Activated effector memory CD4-positive, alpha-beta T cell treated with anti-CD3 and anti-CD28 coated beads, Interleukin-2, amount 50 U/mL, for 16 hours (primary cell): ENCODE measurements at places on chromosomes 16 and 17.

DNA sequence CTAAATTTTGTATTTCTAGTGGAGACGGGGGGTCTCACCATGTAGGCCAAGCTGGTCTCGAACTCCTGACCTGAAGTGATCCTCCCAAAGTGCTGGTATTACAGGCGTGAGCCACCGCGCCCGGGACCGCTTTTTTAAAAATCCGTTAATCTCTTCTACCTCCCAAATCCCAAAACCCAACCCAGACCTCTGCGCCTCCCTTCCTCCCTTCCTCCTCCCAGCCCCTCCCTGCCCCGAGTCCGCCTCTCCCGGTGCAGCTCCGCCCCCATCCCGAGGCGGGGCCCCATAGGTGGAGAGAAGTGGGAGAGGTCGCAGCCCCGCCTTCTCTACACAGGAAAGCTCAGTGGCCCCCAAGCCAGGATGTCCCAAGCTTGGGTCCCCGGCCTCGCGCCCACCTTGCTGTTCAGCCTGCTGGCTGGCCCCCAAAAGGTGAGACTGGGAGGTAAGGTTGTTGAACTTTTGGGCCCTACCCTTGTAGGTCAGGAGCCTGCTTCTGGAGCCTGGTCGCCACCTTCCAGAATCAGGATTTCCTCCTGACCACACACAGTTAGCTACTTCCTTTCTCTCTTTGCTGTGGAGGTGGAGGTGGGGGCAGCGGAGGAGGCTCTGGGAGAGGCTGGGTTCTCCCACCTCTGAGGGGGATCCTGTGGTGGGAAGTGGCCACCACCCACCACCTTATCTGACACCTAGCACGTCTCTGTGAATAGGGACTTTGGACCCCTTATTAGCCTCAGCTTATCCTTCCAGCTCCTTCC lies at the start of gene TMEM92:
TSS of gene TMEM92 (plus strand) at position 325 of the 755 bp plus-strand sequence. CDS start at position 361, 36 bp downstream.
- peak; percentile 51 for DNase-seq

DNA sequence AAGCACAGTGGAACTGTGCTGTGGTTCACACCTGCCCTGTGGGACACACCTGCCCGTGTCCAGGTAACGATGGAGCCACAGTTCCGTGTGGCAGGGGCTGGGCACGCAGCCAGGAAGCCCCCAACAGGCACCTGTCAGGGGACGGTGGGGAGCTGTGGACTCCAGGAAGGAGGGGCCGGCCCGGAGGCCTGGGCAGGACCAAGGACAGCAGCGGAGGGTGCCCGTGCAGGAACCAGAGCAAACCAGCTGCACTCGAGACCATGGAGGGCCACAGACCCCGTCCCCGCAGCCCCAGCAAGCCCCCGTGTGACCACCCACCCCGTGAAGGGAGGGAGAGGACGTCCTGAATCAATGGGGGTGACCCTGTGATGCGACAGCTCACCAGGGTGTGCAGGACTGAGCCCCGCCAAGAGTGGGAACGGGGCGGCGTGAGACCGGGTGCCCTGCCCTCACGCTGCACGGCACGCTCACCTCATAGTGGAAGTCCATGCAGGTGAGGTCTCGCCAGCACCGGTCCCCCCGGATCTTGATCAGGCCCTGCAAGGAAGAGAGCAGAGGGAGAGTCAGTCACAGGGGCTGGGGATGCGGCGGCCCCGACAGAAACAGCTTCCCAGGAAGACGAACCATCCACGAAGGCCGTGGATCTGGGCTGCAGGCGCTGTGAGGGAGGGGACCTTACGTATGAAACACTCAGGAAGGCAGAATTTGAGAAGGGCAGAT lies 78.1 kb downstream of the LMF1 start:
- DNase-seq, result no peak

- no peak for DNase-seq
Observed at GRCh38 chr16:89522287-89522686, 14.1 kb downstream of the SPG7 start.

DNA sequence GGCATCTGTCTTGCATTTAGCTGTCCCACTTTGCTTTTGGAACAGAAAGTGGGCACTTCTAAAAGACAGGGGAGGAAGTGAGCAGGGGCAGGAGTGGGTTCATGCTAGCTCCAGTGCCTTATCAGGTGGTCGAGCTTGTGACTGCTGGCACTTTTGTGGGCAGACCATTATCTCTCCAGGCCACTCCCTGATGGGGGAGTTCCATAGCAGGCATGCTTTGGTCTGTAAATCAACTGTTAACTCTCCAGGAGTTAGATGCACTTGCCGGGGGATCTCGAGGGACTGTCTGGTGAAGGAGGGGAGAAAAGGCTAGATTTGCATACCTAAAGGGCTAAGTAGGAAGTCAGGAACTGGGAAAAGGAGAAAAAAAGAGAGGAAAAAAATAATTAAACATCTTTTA lies 9.3 kb upstream of the CARD14 start:
- DNase-seq, result no peak

DNA sequence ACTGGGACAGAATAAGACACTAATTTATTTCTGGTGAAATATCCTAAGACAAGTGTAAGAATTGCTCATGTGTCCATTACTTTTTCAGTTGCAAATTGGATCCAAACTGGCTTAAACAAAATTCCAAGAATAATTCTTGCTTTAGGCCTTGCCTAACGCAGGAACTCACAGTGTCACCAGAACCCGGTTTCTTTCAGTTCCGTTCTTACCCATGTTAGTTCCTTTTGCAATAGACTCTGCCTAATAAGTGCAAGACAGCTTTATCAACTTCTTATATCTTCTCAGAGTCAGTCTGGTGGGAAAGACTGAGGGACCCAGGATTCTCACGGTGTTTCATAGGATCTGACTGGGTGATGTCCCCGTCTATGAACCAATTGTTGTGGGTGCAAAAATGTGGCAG lies 24.7 kb downstream of the GDE1 start:
- DNase-seq, result no peak

DNA sequence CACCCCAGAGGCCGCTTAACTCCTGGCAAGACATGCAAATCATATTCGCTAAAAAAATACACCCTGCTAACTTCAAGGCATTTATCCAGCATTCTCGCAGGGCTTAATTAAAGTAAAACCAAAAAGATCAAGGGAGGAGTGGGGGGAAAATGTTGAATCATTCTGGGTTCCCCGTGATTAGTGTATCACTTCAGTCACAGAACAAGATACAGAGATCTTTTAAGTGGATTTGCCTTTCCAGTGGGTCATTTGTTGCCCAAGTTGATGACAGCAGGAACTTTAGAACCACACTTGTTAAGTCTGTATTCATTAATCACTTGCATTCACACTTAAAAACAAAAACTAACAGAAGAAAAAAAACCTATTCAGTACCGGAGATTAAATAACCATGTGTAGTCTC lies 17.3 kb downstream of the CRYBA1 start:
- DNase-seq, result no peak

DNA sequence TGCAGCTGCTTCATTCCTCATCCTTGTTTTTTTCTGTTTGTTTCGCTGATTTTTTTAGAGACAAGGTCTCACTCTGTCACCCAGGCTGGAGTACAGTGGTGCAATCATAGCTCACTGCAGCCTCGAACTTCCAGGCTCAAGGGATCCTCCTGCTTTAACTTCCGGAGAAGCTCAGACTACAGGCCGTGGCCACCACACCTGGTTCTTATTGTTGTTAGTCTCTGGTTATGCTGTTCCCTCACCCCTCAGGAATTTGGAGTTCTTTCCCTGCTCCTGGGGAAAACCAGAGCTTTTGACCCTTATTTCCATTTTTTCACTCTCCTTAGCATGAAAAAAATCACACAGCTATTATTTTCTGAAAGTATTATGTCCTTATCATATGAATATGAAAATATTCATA lies 1.8 kb downstream of the ODF4 start:
- DNase-seq, result no peak

- no peak for DNase-seq
Observed at GRCh38 chr17:81676906-81677305, 6.7 kb downstream of the ARL16 start.

DNA sequence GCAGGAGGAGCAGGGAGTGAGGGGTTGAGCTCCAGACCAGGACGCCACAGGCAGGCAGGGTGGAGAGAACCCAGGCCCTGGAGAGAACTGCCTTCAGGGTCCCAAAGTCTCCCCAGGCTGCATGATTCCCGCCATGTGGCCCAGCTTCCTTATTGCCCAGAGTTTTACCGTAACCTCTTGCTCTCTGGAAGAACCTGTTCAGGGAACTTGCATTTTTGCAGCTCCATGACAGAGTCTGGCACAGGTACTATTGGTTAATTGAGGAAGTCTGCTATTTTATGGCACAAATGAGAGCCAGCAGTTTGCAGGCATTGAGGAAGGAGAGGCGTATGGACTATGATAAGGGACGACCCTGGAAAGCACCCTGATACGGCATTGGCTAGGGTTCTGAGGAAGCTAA lies 11.6 kb upstream of the NOS2 start:
- no peak for DNase-seq

DNA sequence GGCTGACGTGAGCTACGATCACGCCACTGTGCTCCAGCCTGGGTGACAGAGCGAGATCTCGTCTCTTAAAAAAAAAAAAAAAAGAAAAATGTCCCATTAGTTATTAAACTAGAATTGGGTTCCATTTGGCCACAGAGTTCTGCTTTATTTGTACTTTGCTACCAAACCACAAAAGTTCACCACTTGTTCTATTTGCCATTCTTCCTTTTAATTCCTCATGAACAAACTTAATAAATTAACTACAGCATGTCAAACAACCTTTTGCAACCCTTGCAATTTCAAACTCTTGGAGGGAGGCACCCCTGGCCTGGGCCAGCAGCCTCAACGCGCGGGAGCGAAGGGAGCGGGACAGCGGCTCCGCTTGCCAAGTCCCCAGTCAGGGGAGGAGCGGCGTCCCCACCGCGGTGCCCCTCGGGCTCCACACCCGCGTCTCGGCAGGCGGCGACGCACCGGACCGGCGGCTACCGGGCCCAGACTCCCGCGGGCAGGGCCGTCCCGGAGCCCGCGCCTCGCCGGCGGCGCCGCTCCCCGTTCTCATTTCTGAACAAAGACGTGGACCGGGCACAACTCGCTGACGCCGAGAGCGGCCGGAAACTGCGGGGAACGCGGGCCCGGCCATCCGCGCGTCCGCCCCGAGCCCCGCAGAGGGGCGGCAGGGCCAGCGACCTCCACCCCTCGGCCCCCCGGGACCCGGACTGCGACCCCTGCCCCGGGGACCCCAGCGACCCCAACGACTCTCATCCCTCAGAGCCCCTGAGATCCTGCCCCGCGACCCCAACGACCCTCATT lies 775 bp downstream of the CYTH1 start:
- DNase-seq, result peak; percentile 82

- no peak for DNase-seq
Observed at GRCh38 chr16:86725401-86725800, 147.1 kb downstream of the FOXL1 start.

GRCh38 chr16:48820379-48820778 lies 210.4 kb upstream of the N4BP1 start:
- no peak for DNase-seq

- DNase-seq, result no peak
Observed at GRCh38 chr17:66337866-66338485, 35.6 kb downstream of the PRKCA start.

DNA sequence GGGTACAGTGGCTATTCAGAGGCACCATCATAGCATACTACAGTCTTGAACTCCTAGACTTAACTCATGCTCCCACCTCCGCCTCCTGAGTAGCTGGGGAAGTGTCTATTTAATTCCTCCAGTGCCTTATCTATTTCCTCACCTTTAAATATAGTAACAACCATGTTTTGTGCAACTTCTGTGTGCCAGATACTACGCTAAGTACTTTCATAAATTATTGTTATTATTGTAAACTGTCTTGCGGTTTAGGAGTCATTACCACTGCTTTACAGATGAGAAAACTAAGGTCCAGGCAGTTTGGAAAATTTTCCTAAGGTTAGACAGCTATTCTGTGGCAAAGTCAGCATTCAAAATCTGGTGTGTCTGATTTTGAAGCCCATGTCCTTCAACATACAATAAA lies 359.1 kb upstream of the XYLT1 start:
- DNase-seq, result no peak

- DNase-seq, result peak; percentile 48
Observed at GRCh38 chr17:77838748-77839697, 119.5 kb upstream of the TNRC6C start.

GRCh38 chr17:76262732-76263344 lies 2.3 kb upstream of the UBALD2 start:
- DNase-seq, result no peak

GRCh38 chr16:50960517-50961202 lies 190.4 kb downstream of the SALL1 start:
- no peak for DNase-seq

- DNase-seq, result no peak
Observed at GRCh38 chr17:76276069-76276431, 10.9 kb downstream of the UBALD2 start.

DNA sequence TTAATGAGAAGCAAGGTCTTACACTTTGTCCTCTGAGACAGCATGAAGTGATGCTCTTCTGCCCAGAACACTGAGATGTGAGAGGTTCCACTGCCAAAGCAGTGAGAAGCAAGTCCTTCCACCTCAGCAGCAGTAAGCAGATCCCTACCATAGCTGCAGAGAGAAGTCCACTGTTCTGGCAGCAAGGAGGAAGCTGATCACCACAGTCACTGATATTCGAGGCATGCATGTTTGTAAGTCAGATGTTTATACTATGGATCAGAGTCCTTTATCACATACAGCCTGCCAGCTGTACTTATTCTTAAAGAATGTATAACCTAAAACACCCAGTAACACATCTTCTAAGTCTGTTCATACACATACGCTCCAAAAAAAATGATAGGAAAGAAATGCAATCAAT lies 18.2 kb upstream of the METTL2A start:
- no peak for DNase-seq

GRCh38 chr17:48143629-48144028 lies 36.1 kb downstream of the SNX11 start:
- no peak for DNase-seq

GRCh38 chr16:57049678-57050077 lies 42.7 kb upstream of the CPNE2 start:
- no peak for DNase-seq

DNA sequence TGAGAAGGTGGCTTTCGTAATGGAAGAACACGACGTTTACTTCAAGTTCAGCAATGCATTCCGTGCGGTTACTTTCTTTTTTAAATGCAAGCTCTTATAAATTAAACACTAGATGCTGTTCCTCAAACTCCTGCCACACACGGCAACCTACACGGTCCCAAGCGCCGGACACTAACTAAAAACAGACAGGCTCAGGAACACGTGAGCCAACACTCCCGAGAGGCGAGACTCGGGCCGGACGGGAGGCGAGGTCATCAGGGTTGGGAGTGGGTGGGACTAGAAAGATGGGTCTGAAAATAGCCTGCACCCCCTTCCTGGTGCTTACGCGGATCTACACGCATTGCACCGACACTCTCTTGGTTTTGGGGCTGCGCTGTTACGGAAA lies 6.4 kb downstream of the CLCN7 start:
- DNase-seq, result no peak

DNA sequence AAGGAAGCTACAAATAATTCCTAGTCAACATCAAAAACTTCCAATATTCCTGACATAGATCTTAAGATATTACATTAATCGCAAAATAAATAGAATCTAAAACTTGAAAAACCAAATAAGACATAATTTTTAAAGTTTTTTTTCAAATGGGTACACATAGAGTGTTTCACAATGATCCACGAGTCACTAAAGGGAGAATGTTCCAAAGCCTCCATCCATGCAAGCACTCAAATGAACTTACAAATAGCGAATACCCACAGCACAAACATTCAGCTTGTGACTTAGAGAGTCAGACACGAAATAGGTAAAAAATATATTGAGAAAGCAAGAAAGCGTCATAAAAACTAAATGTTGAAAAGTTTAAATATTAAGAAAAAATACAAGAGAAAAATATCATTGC lies 65.7 kb downstream of the CEP112 start:
- DNase-seq, result no peak

- peak; percentile 80 for DNase-seq
Observed at GRCh38 chr17:46212634-46213435, 19.6 kb upstream of the KANSL1 start.
